Putamen (tissue), 1 donor: ENCODE measurements at places on chromosomes 7 and 10.

- no peak for DNase-seq
These were observed 256.9 kb downstream of the MDFIC start for GRCh38 chr7:115178835-115179234.

GRCh38 chr7:72538856-72539255, 126.7 kb upstream of the CALN1 start:
- peak; percentile 28 for DNase-seq

DNA sequence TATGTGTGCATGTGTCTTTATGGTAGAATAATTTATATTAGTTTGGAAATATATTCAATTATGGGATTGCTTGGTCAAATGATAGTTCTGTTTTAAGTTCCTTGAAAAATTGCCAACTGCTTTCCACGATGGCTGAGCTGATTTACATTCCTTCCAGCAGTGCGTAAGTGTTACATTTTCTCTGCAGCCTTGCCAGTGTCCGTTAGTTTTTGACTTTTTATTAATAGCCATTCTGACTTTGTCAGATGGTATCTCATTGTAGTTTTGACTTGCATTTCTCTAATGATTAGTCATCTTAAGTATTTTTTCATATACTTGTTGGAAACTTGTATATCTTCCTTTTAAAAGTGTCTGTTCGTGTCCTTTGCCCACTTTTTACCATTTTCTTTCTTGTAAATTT, 434.2 kb upstream of the POT1 start:
- DNase-seq: no peak

DNA sequence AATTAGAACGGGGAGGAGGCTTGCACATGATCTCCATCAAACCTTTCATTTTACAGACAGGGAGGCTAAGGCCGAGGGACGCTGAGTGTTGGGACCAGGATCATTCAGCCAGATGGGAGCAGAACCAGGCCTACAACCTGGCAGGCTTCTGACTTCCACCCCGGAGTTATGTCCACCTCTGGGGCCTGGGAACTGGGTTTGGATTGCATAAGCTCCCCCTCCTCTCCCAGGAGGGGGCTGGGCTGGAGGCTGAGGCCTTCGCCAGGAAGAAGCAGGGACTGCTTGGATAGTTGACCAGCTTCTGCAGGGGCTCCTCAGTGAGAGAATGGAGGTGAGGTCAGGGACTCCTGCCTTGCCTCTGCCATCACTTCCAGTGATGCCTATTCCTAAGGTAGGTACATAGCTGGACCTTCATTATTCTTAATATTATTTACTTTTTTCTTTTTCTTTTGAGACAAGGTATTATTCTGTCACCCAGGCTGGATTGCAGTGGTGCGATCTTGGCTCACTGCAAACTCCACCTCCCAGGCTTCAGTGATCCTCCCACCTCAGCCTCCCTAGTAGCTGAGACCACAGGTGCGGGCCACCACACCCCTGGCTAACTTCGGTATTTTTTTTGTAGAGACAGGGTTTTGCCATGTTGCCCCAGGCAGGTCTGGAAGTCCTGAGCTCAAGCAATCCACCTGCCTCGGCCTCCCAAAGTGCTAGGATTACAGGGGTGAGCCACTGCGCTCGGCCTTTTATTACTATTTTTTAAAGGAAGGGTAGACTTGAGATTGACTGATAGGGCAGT, 1.3 kb downstream of the SNX10 start:
- DNase-seq: no peak

DNA sequence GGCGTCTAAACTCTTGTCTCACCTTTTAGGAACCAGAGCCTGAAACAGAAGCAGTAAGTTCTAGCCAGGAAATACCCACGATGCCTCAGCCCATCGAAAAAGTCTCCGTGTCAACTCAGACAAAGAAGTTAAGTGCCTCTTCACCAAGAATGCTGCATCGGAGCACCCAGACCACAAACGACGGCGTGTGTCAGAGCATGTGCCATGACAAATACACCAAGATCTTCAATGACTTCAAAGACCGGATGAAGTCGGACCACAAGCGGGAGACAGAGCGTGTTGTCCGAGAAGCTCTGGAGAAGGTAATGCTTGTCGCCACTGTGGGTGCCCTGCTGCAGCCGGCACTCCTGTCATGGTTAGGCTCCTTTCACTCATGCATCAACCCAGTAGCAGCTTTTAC, 113.1 kb downstream of the ZMYND11 start:
- DNase-seq: no peak

DNA sequence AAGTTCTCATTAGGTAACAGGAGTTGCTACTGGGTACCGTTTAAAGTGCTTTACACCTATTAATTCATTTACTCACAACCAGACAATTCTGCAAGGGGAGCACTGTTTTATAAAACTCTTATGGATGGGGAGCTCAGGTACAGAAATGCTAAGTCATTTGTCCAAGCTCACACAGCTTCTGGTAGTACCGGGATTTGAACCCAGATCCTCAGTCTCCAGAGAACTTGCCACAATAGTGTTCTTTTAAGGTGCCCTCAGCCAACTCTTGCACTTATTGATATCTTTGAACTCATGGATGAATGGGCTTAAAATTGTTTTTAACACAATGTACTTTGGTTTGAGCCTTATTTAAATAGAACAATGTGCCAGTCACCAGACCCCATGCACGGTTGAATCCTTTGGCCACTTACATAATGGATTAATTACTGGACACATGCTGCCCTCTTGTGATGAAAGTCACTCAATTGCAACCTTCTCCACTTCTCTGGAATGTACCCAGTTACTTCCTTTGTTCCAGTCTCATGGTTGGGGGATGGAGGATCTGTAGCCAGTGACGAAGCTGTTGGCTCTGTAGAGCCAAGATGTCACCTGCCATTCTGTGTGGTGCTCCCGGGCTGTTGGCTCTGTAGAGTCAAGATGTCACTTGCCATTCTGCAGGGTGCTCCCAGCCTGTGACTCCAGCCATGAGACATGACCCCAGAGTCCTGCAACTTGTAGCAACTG, 65.6 kb downstream of the NOD1 start:
- DNase-seq: peak; percentile 68

- DNase-seq: no peak
These were observed 11.3 kb downstream of the PLAU start for GRCh38 chr10:73922007-73922863.

DNA sequence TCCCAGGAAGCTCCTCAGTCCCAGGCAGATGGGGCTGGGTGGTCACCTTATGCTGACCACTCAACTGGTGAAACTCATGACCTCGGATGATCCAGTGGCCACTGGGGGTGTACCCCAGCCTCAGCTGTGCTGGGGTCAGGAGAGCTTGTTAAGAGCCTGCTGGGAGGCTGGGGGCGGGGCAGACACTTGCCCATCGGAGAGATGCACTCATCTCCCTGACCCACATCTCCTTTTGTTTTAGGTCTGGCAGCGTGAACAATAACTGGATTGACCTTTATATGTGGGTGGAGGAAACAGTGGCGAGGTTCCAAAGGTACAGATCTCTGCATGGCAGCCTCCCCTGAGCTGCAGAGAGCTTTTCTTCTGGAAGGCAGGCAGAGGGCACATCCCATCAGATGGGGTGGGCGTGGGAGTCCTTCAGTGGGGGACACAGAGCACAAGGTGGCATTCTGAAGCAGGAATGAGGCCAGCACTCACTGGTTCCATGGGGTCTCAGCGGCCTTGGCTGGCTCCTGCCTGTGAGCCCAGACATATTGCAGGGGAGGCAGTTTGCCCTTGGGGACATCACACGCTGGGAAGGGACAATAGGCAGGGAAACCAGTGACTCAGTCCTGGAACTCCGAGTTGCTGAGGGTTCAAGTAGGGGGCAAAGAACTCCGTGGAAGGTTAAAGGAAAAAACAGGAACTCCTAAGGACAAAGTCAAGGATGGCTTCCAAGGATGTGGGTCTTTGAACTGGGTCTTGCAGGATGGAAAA, 5.2 kb downstream of the ANTXRL start:
- DNase-seq: no peak

DNA sequence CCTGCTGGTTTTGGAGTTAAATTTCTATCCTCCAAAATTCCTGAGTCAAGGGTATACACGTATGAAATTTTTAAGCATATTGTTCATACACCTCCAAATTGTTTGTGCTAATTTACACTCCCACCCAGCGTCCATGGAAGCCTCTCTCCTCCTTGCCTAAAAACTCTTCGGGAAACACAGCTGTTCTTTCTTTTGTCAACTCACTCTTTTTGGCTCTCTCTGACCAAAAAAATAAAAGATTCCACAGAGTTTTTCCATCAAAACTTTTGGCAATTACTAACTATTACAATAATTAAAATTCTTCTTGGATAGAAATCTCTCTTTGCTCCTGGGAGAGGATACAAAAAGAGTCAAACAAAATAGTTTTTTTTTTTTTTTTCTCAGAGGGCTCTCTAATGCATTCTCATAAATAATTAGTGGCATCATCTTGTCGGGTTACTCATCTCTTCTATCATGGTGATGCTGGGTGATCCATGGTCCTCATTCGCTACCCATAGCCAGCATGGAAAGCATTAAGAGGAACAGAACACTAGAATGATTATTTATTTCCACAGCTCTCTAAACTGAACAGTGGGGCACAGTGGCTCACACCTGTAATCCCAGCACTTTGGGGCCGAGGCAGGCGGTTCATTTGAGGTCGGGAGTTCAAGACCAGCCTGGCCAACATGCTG, 310.7 kb downstream of the SFMBT2 start:
- DNase-seq: no peak

GRCh38 chr10:111473361-111473760, 396.5 kb downstream of the ADRA2A start:
- no peak for DNase-seq

GRCh38 chr10:6141296-6142151, 52.7 kb downstream of the RBM17 start:
- DNase-seq: no peak

- DNase-seq: no peak
These were observed 73.3 kb downstream of the MCU start for GRCh38 chr10:72765051-72765745.

GRCh38 chr7:72098807-72099580, 313.1 kb downstream of the CALN1 start:
- no peak for DNase-seq

DNA sequence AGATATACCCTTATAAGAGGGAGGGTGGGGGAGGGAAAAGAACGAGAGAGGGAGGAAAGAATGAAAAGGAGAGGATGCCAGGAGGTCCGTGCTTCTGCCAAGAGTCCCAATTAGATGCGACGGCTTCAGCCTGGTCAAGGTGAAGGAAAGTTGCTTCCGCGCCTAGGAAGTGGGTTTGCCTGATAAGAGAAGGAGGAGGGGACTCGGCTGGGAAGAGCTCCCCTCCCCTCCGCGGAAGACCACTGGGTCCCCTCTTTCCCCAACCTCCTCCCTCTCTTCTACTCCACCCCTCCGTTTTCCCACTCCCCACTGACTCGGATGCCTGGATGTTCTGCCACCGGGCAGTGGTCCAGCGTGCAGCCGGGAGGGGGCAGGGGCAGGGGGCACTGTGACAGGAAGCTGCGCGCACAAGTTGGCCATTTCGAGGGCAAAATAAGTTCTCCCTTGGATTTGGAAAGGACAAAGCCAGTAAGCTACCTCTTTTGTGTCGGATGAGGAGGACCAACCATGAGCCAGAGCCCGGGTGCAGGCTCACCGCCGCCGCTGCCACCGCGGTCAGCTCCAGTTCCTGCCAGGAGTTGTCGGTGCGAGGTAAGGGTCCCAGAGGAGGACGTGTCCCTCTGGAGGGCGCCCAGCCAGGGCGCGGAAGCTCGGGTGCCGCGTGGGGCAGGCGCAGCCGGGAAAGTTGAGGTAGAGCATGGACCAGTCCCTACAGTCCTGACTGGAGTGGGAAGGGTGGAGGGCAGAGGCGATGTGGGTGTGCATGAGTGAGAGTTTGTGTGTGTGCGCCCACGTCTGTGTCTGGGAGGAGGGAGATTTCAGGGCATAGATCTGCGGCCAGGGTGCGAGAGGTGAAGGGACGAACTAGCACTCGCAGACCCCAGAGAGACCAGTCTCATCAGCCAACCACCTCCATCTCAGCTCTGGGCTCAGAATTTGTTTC, 844 bp downstream of the GRM3 start:
- peak; percentile 72 for DNase-seq

GRCh38 chr7:119545118-119545517, 727.9 kb upstream of the KCND2 start:
- no peak for DNase-seq

DNA sequence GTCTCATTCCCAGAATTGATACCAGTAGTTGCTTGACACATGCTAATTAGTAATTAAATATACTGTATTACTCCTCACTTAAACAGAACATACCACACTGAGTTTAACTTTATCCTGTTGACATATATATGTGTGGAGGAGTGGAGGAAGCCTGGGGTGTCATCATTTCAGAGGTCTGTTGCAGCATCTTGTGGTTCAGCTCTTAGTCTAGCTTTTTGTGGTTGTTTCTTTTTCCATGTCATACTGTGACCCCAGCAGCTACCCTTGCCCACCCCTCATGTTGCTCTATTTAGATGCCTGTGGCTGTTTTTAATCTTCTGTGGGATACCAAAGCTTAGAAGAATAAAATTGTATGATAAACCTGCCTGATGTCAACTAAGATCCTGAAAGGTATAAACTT, 875.4 kb downstream of the LRMDA start:
- DNase-seq: no peak

- no peak for DNase-seq
These were observed 53.4 kb downstream of the NRCAM start for GRCh38 chr7:108402865-108403264.

DNA sequence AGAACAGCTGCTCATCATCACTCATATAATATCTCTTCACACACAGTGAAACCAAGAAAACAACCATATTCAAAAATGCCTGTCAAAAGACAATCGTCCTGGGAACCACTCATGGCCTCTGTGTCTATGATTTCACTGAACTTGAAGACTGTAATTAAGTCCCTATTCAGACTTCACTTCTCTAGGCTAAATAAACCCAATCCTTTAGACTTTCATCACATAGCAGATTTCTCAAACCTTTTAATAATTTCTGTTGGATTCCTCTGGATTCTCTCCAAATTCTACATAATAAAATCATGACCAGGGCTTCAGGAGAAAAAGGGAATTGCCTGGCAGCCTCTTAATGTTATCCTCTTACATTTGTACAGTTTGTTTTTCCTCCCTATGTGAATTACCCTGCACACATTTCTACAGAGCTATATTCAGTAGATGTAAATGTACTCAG, 201.1 kb downstream of the LRRN3 start:
- no peak for DNase-seq

GRCh38 chr10:51879238-51879637, 179.8 kb upstream of the CSTF2T start:
- DNase-seq: no peak

- DNase-seq: no peak
These were observed 32.1 kb downstream of the CRCP start for GRCh38 chr7:66146701-66147100.
